ENCODE measurements at places on chromosomes 12 and 14.

DNA sequence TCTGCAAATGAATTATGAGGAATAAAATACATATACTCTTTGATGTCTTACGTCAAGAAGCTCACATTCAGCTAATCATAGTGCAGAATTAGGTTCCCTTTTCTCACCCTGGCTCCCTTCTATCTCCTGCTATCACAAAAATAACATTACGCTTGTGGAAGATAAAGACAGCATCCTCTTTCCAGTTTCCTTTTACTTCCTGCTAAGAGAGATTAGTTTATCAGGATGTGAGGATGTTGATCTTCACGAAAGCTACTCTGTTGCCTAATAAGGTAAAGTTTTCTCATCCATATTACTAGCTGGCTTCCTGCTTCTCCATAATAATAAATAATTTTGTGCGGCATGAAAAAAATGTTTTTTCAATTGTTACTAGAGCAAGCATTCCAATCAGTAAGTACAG lies 217.7 kb upstream of the DCN start:
- DNase-seq = no peak

- DNase-seq = peak; percentile 45
Measured at GRCh38 chr12:108166505-108166904, 37.4 kb downstream of the WSCD2 start.

DNA sequence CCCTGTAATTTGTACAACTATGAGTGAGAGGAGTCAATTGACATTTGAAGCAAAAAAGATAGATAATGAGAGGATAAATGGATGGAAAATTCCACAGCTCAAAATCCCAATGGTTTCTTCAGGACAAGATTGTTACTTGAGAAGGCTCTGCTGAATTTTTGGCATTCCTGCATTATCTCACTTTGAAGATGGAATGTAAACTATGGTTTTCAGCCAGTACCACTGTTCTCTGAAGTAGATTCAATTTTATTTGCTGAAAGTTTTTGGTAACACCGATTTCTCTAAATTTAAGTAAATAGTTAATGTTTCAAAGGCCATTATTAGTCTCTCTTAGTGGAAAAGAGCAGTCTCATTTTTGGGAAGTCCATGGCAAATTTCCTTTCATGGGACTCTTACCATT lies 121.9 kb upstream of the SLC38A2 start:
- DNase-seq = no peak

GRCh38 chr12:113435367-113435766 lies 13.2 kb downstream of the SDSL start:
- no peak for DNase-seq

GRCh38 chr14:40269436-40269835 lies 837.2 kb upstream of the FBXO33 start:
- DNase-seq = no peak
